ENCODE measurements at places on chromosomes 7 and 10. TPM values are rescaled to one million over a fixed set of nuclear protein-coding genes. Genes with fewer than 3 reads are reported as not detected.

- no peak overlapping the region for H3K4me3 ChIP-seq
- H3K36me3 ChIP-seq, result no peaks in the 10 kb centered on the region
- DNase-seq, result no peak
- no peaks in the 10 kb centered on the region for H3K4me1 ChIP-seq
- H3K27ac ChIP-seq, result no peak overlapping the region
These were observed 7.9 kb downstream of the TUBAL3 start for GRCh38 chr10:5396556-5397300.

DNA sequence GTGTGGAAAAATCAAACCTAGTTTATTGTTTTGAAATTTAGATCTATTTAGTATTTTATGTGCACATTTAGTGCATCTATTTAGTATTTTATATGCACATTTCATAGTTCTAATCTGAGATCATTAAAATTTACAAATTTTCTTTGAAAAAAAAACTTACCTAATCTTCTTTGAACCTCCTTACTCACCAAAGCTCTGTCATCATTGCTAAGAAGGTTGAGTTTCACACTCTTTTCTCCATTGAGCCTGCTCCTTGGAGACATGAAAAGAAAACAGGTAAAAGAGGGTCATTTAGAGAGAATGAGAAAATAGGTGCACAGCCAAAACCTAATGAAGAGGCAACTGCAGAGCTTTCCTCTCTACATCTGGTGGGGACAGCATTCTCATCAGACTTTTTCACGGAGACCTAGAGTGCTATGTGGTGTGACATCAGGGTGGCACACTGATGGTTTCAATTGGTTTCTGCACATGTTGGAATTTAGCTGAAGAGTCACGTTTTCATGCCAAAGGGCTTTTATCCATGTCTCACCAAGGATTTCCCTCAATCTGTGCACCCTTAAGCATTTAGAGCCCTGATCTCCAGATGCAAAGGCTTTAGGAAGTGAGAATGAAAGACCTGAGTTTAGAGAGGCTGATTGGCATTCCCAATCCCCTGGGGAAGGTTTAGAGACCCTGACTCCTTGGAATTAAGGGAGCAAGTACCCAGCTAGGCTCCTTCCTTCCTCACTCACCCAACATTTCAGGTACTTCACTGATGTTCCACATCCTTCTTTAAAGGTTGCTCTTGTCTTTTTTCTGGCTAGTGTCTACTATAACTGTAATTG is 89.2 kb upstream of the CAPZA2 start:
- no peaks in the 10 kb centered on the region for H3K4me1 ChIP-seq
- H3K36me3 ChIP-seq, result no peaks in the 10 kb centered on the region
- DNase-seq, result no peak
- no peak overlapping the region for H3K27ac ChIP-seq
- H3K4me3 ChIP-seq, result no peak overlapping the region

IDI2 gene
- total RNA-seq, result not detected

FGF8 gene
- not detected for total RNA-seq

Data from adrenal gland (tissue), 19 donors.